Effector CD4-positive, alpha-beta T cell (primary cell): ENCODE measurements at places on chromosomes 16 and 17.

DNA sequence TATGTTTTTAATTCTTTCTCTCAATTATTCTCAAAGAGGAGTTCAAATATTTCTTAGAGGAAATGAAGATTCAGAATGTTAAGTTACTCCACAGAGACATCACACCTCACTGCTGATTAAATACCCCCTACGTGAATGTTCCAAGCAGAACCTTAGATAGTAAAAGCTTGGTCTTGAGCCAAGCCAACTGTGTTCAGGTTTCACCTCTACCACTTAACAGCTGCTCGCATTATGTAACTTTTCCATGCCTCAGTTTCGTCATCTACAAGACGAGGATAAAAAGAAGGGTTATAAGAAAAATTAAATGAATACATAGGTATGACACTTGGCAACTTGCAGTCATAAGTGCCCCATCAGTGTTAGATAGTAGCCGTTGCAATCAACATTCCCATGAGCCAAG is 356.2 kb downstream of the RBFOX1 start:
- no peak for DNase-seq

GRCh38 chr17:82613283-82614094 is 34.8 kb downstream of the WDR45B start:
- DNase-seq, result no peak

GRCh38 chr16:4067262-4068001 is 48.8 kb downstream of the ADCY9 start:
- DNase-seq, result no peak

- no peak for DNase-seq
These were observed 281.8 kb downstream of the IRF8 start for GRCh38 chr16:86180780-86181179.

- DNase-seq, result no peak
These were observed 20.7 kb downstream of the DCAKD start for GRCh38 chr17:45030733-45031132.

GRCh38 chr17:29148257-29148789 is 31.9 kb downstream of the MYO18A start:
- DNase-seq, result no peak

DNA sequence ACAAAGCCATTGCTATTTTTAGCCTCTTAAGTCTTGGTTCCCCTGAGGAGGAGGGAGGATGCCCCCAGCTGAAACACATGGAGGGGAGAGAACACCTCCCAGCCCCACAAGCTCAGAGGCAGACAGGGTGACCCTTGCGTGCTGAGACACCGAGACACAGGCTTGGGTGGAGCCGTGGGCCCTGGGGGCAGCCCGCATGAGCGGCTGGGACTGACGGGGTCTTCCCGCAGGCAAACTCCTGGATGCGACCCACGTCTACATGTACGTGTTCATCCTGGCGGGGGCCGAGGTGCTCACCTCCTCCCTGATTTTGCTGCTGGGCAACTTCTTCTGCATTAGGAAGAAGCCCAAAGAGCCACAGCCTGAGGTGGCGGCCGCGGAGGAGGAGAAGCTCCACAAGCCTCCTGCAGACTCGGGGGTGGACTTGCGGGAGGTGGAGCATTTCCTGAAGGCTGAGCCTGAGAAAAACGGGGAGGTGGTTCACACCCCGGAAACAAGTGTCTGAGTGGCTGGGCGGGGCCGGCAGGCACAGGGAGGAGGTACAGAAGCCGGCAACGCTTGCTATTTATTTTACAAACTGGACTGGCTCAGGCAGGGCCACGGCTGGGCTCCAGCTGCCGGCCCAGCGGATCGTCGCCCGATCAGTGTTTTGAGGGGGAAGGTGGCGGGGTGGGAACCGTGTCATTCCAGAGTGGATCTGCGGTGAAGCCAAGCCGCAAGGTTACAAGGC is 9.8 kb downstream of the SLC16A3 start:
- peak; percentile 67 for DNase-seq

DNA sequence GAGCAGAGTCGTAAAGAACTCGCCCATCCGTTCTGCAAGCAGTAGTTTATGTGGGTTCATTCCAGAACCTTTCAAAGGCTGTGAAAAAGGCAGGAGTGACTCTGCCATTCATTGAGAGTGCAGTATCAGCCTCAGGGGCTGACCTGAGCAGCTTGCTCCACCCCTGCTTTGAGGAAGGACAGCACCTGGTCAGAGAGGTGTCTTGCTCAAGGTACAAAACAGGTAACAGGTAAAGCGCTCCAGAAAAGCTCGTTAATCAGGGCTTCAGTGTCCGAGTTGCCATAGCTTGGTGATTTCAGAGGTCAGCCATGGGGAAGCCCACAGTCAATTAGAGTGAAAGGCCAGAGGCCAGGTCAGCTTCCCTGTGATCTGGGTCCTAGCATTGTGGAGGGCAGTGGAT is 251.1 kb downstream of the ABCC12 start:
- DNase-seq, result no peak
